Stimulated activated CD8-positive, alpha-beta memory T cell treated with anti-CD3 and anti-CD28 coated beads, Interleukin-7, amount 100 ng/mL, for 1 hour (primary cell): ENCODE measurements at places on chromosomes 7 and 10.

DNA sequence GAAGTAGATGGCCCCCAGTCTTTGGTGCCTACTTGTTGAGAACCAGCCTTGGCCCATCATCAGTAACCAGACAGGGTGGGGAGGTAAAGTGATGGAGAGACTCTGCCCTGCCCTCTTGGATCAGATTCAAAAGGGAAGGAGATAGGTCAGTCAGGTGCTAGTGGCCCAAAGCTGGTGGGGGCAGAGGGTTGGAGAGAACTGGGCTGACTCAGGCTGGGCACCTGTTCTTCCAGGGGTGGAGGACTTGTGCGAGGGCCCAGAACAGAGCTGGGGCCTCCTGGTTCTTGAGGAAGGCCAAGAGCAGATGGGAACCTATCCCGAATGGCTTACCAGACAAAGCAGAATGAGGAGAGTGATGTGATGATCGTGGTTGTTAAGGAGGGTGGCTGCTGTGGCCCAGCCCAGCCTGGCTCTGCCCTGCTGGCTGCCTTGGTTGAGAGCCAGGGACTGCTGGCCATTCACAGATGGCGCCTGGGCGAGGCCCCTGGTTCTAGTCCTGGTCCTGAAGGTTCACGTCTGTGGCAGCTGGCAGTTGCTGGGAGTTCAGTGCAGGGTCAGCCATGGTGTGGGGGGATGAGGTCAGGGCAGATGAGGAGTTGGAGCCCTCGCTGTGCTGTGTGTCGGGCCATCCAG, 36.6 kb downstream of the PALD1 start:
- DNase-seq: no peak

GRCh38 chr10:74328388-74328787, 177.4 kb downstream of the ADK start:
- no peak for DNase-seq

- no peak for DNase-seq
Measured at GRCh38 chr7:16357921-16358320, 63.4 kb downstream of the CRPPA start.

GRCh38 chr7:109582211-109582610, 1012.5 kb downstream of the DNAJB9 start:
- DNase-seq: no peak

GRCh38 chr7:121369462-121369861, 26.6 kb downstream of the FAM3C start:
- DNase-seq: no peak

- DNase-seq: no peak
Measured at GRCh38 chr10:121936295-121936694, 8.5 kb upstream of the ATE1 start.

DNA sequence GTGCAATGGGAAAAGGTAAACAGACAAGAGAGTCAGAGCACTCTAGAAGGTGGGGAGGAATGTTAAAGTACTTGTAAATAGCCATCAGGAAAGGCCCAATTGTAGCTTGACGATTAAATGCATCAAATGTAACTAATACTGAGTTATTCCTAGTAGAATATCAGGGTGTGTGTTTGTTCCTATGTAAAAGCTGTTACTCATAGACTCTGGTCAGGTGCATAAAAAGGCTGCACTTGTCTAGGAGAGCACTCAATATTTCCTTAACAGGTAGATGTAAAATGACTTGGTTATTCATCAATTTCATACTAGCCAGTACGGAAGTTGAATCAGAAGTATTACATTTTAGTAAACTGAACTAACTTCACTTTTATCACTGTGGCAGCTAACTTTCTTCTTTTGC, 179.7 kb upstream of the AGR3 start:
- no peak for DNase-seq

DNA sequence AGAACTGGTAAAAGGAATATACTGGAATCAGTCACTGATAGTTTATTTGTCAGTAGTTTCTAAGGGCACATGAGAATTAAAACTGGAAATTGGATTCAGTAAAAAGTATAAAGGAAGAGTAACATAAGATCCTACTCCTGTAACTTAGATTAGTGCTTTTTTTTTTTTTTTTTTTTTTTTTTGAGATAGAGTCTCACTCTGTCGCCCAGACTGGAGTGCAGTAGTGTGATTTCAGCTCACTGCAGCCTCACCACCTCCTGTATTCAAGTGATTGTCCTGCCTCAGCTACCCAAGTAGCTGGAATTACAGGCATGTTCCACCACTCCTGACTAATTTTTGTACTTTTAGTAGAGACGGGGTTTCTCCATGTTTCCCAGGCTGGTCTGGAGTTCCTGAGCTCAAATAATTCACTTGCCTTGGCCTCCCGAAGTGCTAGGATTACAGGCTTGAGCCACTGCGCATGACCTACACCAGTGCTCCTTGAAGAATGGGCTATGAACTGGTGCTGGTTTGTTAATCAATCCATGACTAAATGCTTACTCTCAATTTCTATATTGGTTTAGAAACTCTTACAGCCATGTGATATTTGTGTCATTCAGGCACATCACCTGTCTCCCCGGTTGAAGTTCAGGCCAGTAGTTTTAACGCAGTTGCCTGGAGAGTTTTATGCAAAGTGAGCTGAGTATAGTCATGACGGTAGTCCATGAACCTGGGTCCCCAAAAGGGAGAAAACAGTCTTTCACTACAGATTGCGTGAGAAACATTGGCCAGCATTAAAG, 65.0 kb downstream of the ZEB1 start:
- DNase-seq: no peak

DNA sequence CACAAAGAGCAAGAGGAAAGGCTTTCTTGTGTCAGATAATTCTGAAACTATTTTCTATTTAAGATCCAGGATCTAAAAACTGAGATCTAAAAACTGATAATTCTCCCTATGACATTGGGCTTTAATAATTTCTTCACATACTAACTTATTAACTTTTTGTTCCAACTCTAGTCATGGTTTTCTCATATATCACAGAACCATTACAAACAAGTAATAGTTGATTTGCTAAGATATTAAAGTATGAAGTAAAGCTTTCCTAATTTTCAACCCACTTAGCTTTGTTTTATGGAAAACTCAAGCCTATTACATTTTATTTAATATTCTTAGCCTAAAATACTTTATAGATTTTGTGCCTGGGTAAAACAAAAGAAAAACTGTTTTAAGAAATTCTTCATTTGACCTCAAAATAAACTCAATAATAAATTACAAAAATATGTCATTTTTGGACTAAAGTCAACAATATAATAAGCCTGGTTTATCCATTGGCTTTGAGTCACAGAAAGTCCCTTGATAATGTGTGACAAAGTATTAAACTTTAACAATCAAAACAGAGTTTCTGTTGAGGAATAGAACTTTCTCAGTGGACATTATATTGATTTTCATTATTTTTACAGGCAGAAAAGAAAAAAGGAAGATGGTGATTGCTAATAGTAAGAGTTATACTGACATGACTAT, 1142.9 kb upstream of the SORCS1 start:
- DNase-seq: no peak

- DNase-seq: no peak
Measured at GRCh38 chr10:20593649-20594048, 303.5 kb downstream of the NEBL start.

DNA sequence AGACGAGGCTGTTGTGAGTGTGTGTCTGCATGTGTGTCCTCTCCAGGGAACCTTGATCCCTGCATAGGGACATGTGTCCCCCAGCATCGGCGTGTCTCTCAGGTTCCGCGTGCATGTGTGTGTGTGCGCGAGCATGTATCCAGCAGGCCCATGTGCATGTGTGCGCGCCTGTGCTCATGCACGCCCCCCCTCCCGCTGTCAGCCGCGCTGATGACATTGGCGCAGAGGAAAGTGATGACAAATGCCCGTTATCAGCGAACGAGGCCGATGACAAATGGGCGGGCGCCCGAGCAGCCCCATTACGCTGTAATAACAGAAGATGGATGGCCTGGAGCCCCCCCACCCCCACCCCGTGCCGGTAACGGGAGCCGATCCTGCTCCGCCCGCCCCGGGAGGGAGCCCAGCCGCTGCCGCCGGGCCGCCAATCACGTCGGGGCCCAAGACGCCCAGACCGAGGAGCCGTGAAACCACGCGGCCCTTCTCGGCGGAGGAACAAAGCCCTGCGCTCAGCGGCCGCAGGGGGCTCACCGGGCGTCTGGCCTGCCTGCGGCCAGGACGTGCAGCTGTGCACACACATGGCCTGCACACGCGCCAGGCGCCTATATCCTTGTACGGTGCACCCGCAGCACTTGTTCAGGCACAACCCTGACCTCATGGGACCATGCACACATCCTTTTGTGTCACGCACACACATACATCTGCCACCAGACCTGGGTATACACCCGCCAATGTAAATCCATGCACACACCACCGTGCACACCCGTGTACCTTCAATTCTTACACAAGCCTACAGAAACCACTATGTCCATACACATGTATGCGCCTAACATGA, 21.5 kb downstream of the POLL start:
- DNase-seq: no peak

DNA sequence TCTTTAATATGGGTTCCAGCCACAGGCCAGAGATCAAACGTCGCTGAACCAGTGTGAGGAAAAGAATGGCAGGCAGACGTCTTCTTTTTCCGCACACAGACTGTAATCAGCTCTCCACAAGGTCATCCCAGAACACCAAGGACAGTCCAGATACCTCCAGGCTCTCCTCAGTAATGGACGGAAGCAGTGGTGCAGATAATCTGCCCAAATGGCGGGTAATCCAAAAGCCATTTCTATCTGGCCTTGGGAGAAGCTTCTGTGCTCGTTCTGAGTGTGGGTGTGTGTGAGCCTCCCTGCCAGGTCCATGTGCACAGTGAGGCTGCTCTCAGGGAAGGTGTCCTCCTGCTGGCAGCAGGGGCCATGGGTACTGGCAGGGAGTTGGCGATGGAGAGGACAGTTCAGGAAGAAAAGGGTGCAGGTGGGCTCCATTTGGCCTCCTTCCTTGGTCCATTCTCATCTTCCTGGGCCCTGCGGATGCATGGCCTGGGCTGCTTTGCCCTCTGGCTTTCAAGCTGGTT, 15.6 kb upstream of the TEX36 start:
- no peak for DNase-seq

DNA sequence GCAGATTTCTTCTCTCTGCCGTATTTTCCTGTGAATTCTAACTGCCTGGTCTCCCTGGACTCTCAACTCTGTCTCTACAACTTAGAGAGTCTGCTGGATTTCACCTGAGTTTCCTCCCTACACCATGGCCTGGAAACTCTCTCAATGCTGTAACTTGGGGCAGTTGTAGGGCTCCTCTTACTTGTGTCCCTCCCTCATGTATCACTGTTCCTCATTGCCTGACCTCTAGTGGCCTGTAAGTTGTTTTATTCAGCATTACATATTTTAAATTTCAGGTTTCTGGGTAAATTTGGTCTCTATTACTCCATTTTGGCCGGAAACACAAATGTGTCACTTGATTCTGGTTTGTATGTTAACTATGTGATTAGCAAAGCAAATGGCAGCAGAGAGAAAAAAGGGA, 70.9 kb downstream of the DYNC1I1 start:
- DNase-seq: no peak

DNA sequence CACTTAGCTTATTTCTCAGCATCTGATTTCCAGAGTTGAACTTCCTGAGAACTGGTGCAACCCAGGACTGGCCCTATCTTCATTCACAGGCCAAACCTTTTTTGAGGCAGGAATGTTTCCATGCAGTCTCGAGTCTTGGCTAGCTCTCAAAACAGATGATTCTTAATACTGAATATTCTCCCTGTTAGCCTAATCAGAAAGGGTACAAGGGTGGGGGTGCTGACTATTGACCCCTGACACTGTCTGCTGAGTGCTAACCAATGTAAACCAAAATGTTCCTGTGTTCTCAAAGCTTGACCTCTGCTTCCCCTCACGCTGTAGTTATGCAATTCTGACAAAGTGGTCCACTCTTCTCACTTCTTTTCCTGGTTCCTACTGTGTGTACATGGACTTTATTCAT, 25.3 kb downstream of the VWDE start:
- no peak for DNase-seq

DNA sequence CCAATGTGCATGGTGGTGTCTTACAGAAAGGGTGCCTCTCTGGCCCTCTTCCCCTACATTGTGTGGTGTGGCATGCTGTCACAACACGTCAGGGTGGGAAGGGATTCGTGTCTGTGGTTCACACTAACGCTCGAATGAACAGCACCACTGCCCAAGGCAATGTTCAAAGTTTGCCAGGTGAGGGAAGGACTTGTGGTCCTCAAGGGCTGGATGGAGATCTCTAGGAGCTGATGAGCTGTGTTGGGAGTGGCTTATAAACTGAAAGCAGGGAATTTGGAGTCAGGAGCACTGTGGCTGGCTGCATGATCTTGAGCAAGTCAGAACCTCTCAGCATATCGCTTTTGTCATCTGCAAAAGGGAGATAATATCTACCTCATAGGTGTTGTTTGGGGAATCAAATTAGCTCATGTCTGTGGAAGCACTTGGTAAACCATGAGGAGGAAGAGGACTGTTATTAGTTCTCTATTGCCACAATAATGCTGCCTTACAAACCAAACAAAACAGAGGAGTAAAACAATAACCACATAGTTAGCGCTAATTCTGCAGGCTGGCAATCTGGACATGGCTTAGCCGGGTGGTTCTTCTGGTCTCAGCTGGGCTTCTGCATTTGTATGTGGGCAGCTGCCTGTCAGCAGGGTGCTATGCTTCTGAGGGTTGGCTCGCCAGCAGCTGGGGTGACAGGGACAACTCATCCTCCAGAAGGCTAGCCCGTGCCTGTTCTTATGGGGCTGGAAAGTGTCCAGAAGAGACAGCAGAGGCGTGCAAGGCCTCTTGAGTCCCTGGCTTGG, 22.9 kb upstream of the C10orf105 start:
- DNase-seq: no peak

GRCh38 chr7:1252540-1253090, 19.9 kb downstream of the UNCX start:
- DNase-seq: no peak

GRCh38 chr10:46247181-46247475, 39.7 kb upstream of the ANTXRL start:
- DNase-seq: no peak

DNA sequence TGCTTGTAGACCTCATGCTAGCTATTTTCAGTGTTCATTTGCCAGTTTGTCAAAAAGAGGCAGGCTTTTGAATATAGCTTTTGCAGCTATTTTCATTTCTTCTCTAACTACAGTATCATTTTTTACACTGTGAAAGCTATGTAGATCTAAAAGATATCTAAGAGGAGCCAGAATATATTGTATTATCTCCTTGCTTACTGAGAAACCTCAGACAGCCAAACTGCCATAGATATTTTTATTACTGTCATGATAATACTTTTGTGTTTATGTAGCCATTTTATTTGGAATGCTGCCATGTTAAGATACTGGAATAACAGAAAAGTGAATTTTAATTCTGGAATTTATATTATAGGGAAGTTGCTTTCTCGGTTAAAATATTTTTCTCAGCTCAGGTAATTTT, 37.2 kb downstream of the ANKIB1 start:
- DNase-seq: no peak

DNA sequence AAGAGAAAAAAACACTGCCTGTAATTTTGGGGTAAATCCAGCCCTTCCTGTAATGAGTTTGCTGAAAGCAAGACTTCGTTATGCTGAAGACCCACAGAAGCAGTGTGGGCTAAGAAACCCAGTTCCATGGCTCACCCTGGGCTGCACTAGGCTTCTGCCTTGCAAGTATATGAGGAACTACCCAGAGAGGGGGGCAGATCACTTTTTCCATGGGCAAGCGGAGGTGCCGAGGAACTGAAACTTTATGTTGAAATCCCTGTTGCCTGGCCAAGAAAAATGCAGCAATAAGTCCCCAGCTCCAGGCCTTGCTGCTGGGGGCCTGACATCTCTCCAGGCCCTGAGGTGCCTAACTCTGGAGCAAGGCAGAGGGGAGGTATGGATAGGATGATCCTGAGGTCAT, 8.5 kb downstream of the RASSF4 start:
- DNase-seq: no peak
